ENCODE measurements at places on chromosomes 2 and 18. TPM values are rescaled to one million over a fixed set of nuclear protein-coding genes. Genes with fewer than 3 reads are reported as not detected.

DNA sequence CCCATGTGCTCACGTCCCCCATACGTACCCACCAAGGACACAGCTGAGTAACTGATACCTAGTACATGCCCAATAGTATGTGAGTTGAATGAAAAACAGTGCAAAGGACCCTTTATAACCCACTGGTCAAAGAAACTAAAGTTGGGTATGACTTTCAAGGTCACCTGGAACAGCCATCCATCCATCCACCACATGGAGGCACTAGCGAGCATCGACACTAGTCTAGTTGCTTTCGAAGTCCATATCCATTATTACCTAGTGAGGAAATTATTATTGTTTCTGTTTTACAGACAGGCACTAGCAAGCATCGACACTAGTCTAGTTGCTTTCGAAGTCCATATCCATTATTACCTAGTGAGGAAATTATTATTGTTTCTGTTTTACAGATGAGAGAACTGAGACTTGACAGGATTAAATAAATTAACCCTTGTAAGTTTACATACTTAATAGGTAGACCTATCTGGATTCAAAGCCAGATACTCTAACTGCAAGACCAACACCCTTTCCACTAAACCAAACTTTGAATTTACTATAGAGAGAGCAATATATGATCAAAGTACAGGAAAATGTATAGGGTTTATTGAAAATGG, 233.7 kb downstream of the METTL4 start:
- DNase-seq: peak; percentile 67

DNA sequence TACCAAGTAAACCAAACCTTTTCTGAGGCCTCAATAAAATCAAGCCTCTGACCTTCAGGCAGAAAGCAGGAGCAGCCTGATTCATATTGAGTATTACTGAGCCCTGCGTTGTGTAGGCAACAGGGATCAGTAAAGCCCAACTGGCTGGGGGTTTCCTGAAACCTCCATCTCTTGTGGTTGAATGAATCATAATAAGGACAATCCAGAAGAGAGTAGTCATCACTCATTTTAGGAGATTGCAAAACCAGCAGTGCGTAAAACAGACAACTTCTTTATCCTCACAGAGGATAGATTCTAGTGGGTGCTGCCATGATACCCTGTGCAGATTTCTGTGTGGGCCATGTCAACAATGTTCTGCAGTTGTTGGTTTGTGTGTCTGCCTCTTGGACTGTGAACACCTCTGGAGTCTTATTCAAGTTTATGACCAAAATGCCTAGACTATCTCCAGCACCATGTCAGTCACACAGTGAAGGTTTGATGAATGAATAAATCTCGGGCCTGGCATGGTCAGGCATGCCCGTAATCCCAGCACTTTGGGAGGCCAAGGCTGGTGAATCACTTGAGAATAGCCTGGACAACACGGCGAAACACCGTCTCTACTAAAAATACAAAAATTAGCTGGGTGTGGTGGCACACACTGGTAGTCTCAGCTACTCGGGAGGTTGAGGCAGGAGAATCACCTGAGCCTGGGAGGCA, 51.8 kb upstream of the RAB27B start:
- DNase-seq: no peak

DNA sequence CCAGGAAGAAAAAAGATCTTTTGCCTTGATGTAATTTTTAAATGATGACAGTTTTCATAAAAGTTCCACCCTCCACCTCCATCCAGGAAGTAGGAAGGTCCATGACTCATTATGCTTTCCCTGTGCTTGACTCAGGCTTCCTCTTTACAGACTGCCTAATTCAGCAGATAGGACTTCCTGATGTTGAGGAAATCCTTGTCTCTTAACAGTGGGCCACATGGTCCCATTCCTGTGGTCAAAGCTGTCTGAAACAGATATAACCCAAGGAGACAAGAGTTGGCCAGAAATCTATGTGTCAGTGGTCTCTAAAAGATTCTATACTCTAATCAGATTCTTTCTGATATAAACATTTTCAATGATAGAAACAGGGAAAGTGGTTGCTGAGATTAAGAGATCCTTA, 119.1 kb downstream of the BAZ2B start:
- DNase-seq: no peak

DNA sequence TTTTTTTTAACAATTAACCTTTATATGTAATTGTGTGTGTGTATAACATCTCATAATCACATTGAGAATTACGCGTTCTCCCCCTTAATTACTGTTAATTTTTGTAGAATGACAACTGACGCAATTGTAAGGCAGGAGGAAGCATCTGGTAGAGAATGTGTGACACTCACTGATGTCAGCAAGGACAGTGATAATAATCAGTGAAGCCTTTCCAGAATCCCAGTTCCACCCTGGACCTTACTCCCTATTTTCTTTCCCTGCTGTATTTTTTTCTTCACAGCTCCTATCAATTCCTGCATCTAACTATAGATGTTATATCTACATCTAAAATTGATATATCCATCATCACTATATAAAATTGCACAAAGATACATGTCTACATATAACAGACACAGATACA, 16.1 kb upstream of the STRN start:
- no peak for DNase-seq

- DNase-seq: no peak
These were observed 75.5 kb upstream of the ODC1 start for GRCh38 chr2:10523406-10524189.

- no peak for DNase-seq
These were observed 2.8 kb downstream of the NOL4 start for GRCh38 chr18:34221971-34222306.

DNA sequence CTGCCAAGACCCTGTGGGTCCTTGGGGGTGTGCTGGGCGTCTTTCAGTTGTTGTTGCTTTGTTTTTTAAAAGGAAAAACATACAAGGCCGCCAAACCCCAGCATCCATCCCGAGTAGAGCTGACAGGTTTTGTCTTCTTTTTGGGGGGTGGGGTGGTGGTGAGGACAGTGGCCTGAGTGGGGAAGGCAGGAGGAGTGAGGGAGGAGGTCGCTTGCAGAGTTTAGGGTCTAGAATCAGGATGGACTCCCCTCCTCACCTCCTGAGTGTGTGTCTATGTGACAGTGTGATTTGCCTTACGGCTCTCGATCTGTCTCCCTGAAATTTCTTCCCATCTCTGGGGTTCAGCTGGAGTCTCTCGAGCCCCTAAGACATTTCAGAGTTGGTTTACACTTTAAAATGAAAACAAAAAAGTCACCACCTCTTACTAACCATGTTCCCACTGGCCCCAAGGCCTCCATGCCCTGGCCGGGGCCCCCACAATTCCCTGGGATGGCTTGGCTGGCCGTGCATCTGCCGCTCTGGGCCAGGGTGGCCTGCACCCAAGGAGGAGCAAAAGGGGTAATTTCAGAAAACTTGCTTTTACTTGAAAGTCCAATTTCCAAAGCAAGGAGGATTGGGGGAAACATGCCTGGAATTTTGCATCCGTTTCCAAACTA, 5.0 kb downstream of the SIX3 start:
- no peak for DNase-seq

GRCh38 chr2:1886405-1886992, 142.2 kb upstream of the PXDN start:
- DNase-seq: peak; percentile 86

DNA sequence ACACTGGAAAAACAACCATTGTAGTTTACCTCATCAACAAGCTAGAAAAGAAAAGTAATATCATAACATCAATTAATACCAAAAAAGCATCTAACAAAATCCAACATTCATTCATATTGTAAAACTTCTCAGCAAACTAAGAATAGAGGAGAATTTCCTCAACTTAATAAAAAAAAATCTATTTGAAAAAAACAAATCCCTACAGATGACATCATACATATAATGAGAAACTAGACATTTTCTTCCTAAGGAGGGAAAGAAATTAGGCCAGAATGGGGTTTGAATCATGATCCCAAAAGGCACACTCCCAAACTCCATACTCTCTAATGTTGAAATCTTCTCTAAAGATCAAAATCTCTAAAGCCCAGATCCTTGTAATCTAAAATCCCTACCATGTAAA, 460.0 kb downstream of the IRS1 start:
- DNase-seq: no peak

- no peak for DNase-seq
These were observed 74.9 kb upstream of the GPR45 start for GRCh38 chr2:105166688-105167087.

DNA sequence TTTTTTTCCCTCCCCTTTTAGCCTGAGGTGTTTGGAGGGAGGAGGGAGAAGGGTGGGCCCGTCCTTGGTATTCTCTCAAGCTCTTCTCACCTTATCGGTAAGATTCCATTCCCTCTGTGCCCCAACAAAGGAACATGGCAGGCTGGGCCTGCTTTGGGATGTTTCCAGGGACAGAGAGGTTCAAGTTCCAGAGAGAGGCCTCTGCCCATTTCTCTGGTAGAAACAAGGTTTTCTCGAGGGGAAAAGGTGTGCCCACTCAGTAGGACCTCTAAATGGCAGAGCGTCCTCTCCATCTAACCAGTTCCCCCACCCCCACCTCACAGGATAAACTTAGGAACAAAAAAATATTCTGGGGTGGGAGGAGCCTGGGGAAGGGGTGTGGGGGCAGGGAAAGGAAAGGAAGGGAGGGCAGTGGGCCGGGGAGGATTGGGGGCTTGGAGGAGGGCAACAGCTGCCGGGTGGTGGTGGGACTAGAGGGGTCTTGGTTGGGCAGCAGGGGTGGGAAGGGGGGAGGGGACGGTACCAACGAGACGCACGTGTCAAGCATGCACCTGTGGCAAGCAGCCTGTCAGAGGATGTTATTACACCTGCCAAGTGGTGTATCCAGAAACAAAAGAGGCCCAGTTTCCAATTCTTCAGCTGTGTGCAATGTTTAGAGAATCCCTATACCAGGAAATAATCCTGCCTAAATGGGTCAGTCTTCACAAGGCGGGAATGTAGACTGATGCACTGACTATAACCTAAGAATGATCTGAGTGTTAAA, 2.1 kb downstream of the PCBP1 start:
- DNase-seq: no peak

DNA sequence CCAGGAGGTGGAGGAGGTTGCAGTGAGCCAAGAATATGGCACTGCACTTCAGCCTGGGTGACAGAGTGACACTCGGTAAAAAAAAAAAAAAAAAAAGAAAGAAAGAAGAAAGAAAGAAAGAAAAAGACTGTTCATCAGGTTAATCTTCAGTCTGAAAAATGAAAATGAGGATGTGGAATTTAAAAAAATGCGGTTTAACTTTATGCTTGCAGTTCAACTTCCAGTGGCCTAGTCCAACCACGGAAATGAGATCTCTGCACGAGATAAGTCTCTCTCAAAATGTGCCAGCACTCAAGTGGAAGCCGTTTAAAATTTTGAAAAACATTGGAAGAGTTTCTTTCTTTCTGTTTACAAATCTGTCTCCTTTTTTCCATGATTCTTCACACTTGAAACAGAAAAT, 112.1 kb downstream of the DOCK10 start:
- DNase-seq: no peak

DNA sequence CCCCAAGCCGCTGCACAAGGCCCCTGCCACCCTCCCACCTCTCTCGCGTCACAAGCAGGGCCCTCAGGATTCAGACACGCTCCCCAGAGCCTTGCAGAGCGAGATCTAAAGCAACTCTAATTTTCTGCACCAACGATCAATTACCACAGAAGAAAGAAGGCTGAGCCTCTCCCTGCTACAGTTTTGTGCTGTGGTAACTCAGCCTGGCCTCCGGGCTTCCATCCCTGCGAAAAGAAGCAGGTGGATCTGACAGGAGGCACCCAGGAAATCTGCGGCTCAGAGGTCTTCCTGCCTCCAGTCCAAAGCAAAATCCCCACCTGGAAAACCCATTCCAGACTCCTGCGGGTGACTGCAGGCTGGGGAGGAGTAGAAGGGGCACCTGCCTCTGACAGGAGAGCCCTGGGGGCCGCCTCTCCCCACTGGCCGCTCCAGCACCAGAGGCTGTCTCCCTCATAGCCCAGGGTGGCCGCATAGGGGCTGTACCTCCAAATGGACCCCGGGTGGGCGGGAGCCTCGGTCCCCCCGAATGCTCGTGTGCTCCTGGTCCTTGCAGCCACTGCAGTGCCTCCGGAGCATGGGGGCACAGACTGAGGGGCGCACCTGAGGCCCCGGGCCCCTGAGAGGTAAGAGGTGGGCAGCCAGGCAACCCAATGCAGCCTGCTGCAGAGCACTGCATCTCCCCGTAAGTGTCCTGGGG, 31.0 kb downstream of the PXDN start:
- no peak for DNase-seq

DNA sequence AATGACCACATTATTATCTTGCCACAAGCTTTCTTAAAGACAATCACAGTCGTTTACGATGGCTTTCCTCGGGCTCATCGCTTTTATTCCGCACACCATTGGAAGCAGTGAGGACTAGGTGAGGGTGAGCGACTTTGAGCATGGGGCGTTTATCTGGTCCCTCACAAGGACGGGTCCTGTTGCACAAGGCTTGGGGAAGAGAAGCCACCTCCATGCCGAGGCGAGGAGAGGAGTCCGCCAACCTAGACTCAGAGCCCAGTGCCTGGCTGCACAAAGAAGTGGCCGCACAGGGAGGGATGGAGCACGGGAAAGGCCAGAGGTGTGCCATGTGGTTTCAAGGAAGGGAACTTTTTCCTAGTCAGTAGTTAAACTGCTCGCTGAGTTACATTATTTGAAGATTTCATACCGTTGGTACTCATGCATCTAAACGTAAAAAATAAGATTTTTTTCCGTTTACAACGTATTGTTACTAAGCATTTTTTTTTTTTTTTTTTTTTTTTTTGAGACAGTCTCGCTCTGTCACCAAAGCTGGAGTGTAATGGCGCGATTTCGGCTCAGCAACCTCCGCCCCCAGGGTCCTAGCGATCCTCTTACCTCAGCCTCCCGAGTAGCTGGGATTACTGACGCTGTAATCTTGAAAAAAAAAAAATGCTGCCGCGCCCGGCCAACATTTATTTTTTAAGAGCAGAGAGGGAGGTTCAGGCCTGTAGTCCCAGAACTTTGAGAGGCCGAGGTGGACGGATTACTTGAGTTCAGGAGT, 849 bp upstream of the CYP27C1 start:
- peak; percentile 67 for DNase-seq

DNA sequence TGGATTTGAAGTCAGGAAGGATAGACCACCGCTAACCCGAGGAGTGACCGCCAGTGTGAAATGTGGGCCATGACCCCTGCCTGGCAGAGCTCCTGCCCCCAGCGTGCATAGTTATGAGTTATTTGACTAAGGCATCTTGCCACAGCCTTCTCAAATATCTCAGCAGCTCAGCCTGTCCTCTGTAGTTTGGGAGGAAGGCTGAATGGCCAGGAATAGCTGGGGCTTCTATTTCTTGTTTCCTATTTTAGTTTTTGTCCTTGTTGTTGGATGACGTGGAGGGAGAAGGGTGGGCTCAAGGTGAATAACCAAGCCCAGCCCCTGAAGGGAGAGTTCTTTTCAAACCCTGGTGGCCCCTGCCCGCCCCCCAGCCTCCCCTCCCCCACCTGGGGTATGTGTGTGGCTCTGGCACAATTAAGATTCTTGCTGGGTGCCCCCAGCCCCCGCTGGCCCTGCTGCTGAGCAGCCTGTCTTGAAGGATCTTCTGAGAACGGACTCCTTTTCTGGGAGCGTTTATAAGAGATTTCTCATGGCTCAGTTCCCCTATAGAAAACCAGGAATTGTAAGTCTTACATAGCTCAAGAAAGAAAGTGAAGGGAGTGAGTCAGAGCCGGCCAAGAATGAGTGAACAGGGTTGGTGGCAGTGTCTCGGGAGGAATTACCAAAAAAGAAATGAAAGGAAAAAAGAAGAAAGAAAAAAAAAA, 157.4 kb downstream of the GLI2 start:
- DNase-seq: no peak

WNT6 gene
- total RNA-seq: not detected

LYPD1 gene
- total RNA-seq: 2.1 TPM

NOTO gene
- total RNA-seq: 0.44 TPM

SERPINB4 gene
- 0.96 TPM for total RNA-seq

ERICH2 gene
- 2.0 TPM for total RNA-seq

RIT2 gene
- total RNA-seq: 2.5 TPM

GKN1 gene
- total RNA-seq: not detected

HOXD9 gene
- not detected for total RNA-seq

PSD4 gene
- total RNA-seq: 1.3 TPM
